ENCODE measurements at places on chromosomes 1 and 21. TPM values are rescaled to one million over a fixed set of nuclear protein-coding genes. Genes with fewer than 3 reads are reported as not detected.

DNA sequence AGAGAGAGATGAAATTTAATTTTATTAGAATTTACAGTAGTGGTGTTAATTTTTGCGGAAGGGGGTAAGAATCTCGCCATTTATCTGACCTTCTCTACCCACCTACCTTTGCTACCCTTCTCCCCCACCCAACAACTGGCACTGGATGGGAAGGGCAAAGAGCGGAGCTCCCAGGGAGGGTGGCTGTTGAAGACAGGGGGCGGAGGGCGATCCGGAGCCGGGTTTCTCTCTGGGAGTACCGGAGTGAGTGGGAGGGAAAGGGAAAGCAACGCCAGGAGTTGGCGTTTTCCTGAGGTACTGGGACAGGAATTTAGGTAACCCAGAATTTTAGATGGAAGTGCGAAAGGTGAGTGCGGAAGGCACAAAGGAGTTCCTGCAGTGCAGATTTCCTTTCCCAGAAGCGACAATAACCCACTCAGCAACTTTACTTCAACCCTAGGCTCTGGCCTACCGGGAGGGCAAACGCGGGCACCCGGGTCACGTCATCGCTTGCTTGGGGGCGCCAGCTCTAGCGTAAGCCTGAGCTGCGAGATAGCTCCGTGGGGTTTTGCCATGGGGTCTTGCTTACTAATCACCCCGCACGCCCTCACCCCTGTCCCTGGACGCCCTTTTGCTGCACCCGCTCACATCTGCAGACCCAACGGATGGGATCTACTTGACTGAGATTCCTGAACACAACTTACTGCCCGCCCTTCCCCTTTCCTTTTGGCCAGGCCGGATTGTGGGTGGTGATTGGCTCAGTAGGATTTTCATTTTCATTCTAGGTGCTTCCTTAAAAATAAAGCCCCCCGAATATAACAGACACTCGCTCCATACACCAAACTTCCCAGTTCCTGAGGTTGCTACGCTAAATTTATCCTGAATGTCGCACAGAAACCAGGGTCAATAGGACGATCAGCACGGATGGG, 413.0 kb upstream of the ESRRG start:
- DNase-seq = no peak

DNA sequence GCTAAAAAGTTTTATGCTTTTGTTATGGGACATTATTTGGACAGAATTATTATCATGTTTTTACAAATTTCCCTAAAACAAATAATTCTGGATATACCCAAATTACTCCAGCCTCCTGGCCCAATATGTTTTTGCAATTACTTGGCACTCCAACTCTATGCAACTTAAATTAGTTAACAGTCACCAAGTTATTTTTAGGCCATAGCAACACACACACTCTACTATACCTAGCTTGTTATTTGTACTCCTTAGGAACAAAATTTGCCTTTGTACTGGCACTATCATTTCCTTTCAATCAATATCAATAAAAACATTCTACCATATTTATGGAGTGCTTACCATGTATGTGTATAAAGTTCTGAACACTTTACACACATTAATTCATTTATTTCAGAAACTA, 7.7 kb downstream of the DUSP10 start:
- DNase-seq = no peak

DNA sequence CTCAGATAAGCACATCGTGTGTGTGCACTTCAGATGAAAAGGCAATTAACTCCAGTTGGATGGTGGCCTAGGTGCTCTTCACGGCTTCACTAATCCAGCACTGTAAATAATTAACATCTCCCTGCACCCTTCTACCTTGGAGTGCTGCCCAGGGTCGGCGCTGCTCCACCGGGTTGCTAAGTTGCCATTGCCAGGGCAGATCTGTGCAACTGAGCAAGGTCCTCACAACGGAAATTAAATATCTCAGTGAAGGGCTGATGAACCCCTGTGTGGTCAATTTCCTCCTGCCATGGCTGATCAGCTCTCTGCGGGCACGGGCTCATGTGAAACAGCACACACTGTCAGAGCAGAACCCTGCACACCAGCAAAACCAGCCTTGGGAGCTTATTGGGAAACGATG, 63.2 kb downstream of the SYDE2 start:
- no peak for DNase-seq

GRCh38 chr1:113793878-113794834, 18.1 kb downstream of the RSBN1 start:
- no peak for DNase-seq

GRCh38 chr1:5947978-5948680, 44.1 kb downstream of the NPHP4 start:
- no peak for DNase-seq

DNA sequence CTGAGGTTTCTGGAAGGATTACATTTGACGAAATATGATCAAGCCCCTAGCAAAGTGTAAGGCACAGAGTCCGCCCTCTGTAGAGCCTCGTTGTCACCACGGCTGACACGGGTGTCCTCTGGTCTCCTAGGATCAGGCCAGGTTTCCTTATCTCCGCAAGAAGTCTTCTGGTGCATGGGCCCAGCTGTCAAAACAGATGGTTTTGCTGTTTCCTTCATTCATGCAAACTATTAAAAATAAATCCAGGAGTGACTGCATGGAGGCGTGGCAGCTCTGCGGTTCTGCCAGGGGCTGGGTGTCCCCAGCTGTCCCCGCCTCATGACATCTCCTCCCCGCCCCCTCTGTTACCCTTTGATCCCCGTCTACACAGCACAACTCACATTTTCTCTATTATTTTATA, 209.0 kb downstream of the DYRK1A start:
- no peak for DNase-seq

DNA sequence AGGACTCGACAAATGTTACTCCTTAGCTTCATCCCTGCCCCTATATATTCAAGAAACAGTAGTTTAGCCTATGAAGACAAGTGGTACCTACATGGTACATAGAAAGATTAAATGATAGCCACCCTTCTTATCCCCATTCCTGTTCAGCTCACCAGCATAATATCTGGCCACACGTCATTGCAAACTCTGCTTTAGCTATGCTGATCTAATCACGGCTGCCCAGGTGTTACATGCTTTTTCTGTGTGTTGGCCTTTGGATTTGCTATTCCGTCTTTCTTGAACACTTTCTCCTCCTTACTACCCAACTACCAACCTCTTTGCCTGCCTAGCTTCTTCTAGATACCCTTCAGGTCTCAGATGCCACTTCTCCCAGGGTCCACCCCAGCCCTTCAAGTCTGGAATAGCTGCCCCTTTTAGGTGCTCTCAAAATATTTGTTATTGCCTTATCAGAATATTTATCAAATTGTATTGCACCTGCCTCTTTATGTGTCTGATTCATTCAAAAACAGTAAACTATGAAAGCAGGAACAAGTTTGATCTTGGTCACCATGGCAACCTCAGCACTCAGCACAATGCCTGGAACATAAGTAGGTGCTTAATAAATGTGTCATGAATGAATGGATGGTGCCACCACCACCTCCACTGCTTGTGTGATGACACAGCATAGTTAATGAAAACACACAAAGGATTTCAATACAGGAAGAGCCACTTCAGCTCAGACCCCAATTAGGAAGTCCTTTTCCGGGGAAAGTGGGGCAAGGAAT, 11.4 kb upstream of the DNASE2B start:
- no peak for DNase-seq

The CADM3 gene
- 6.9 TPM for polyA plus RNA-seq

GRCh38 chr1:111867868-111868440, 112.3 kb downstream of the DDX20 start:
- DNase-seq = no peak

- no peak for DNase-seq
Observed at GRCh38 chr1:202201266-202201665, 7.7 kb downstream of the LGR6 start.

GRCh38 chr1:228687587-228687986, 47.7 kb upstream of the RHOU start:
- no peak for DNase-seq

GRCh38 chr1:116166011-116166571, 54.9 kb downstream of the MAB21L3 start:
- no peak for DNase-seq

GRCh38 chr21:36396971-36397370, 11.8 kb downstream of the CHAF1B start:
- no peak for DNase-seq

The SPRR2F gene
- polyA plus RNA-seq = not detected

The CD53 gene
- not detected for polyA plus RNA-seq

GRCh38 chr1:109971559-109971958, 13.0 kb upstream of the AHCYL1 start:
- no peak for DNase-seq

The SUMO3 gene
- polyA plus RNA-seq = 109 TPM

GRCh38 chr1:14910984-14911721, 242.4 kb upstream of the TMEM51 start:
- DNase-seq = no peak

The C1orf87 gene
- polyA plus RNA-seq = not detected

The HUNK gene
- polyA plus RNA-seq = not detected
